ENCODE measurements at places on chromosomes 2 and 18.

- DNase-seq, result no peak
These were observed 632.4 kb downstream of the NYAP2 start for GRCh38 chr2:226031647-226032501.

DNA sequence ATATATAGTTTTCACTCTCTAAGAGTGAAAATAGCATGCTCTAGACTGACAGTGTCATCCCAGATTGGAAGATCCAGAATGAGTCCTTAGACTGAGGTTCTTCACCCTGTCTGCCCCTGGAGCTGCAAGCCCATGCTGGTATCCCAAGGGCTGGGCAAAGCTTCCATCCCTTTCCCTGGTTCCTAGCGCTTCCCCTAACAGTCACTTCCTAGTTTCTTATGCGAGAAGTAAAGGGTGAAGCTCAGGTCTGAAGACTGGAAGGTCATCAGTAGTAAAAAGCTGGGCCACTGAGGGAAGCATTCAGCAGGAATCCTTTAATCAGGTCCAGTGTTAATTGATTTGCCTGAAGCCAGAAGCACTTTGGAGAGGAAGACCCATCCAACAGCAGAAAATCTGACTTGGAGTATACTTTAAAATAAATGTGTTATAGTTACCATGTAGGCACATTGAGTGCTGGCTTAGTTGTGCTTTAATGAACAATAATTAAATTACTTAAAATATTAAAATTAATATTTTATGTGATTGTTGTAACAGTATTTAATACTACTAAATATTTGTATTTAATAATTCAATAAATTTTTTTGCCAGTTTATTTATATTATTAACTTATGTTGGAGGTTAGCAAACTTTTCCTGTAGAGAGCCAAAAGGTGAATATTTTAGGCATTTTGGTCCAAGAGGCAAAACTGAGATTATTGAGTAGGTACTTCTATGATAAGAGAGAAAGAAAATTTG, 237.9 kb downstream of the FHOD3 start:
- no peak for DNase-seq

DNA sequence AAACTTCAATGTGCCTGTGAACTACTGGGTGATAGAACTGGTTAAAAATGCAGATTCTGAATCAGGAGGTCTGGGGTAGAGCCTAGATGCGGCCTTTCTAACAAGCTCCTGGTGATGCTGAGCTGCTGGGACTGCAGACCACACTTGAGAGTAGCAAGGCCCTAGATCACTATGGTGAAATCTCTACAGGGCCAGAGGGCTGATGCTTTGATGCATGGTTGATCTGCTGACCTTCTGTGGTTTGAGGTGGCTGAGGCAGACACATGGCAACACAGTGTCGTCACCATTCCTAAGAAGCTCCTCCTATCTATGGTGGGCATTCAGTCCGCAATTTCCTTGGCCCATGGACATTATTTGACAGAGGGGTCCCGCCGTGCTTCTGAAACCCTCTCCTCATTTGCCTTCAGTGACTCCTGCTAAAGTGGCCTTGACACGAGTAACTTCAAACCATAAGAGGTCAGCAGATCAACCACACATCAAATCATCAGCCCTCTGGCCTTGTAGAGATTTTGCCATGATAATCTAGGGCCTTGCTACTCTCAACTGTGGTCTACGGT, 19.8 kb downstream of the CCDC68 start:
- DNase-seq, result no peak

GRCh38 chr2:46198966-46199365, 98.2 kb upstream of the EPAS1 start:
- DNase-seq, result no peak

DNA sequence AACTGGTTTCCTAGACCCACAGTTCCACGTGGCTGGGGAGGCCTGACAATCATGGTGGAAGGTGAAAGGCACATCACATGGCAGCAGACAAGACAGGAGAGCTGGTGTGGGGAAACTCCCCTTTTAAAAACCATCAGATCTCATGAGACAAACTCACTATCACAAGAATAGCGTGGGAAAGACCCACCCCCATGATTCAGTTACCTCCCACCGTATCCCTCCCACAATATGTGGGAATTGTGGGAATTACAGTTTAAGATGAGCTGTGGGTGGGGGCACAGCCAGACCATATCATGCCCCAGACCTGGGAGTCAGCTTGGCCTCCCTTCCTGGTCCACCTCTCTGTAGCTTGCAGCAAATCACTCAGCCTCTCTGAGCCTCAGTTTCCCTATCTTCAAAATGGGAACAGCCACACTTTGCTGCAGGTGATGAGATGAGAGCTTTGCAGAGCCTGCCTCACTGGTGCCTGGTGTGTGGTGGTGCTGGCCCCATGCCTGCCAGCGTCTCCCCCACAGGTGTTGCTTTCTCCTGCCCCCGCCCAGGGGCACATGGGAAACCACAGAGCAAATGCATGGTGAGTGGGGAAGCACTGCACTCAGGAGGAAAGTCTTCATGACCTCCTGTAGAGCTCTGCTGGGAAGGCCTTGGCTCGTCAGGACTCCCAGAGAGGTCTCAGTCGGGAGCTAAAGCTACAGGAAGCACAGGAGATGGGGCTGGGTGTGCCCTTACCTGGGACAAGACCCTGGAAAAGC, 31.1 kb downstream of the GREB1 start:
- DNase-seq, result no peak

- DNase-seq, result no peak
These were observed 29.9 kb upstream of the NT5DC4 start for GRCh38 chr2:112690853-112691401.

DNA sequence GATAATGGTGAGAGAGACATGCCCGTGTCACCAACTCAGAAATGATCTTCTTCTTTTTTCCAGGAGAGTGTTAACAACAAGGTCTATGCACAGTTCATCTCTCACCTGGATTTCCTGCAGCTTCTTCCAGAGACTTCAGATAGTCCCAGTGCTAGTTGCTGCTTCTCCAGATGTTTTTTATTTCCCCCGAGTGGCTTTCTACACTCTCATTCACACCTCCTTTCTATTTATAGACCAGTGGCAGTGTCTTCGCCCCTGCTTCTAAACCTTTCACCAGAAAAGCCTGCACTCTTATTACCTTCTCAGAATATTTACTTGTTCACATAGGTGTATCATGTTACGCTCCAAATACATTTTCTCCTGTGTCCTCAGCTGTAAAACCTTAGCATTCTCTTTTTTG, 558.8 kb upstream of the CHAC2 start:
- no peak for DNase-seq

DNA sequence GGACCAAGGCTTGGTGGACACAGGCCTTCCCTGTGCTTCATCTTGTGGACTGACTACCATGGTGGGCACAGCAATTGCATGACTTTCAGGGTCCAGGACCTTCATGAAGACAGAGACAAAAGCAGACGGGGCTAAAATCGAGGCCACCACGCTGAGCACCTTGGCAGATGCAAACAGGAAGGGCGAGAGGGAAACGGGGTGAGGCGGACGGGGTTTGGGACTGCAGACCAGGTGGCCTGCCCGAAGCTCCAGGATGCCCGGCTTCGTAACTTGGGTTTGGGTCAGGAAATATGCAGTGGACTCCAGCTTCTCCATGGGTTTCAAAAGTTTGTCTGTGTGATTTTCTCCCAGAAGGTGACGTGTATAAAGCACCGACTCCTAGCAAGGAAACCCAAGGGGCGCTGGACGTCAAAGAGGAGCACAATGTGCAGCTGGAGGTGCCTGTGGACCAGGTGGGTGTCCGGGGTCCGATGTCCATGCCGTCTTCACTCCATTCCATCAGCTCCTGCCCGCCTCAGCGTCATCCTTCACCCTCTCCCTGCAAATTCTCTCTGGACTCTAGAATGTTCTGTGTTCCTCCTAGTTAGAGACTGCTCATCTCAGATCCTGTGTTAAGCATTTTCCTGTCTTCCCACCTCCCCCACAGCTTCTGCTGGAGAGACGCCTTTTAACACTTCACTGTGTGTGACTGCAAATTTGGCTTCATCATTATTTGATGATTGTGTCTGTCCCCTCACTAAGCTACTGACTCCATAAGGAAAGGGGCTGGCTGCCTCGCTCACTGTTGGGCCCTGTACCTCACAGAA, 65.8 kb downstream of the DCDC2C start:
- no peak for DNase-seq

DNA sequence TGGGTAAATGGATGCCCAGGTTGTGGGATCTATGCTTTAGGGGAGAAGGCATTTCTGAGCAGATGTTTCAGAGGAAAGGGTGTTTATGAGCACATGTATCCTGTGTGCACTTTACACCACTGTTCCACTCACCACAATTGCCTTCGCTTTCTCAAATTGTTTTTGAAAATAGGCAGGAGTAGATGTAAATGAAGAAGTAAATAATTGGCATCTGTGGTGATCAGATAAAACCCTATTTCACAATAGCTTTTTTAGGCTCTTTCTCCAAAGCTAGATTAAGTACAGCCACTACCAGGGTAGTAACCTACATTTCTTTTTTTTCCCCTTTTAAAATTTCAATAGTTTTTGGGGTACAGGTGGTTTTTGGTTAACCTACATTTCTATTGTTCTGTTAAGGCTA, 40.6 kb downstream of the TMEM178A start:
- DNase-seq, result no peak

DNA sequence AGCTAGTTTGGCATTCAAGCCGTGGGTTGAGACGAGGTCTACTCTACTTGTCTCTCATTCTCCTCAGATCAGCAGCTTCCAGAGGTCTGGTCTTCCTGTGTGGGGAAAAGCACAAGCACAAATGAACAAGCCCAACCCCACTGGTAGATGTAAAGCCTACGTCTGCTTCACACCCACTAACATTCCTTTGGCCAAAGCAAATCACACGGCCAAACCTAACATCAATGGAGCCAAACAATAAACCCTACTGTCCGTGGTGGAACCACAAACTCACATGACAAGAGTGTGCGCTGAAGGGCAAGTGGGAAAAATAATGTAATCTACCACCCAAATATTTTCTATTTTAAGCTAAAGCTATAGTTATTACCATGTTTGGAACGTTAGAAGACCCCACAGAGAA, 179.3 kb upstream of the MGAT5 start:
- DNase-seq, result no peak
